ENCODE measurements at places on chromosomes 12 and 14.
A peak's percentile ranks its signal among the peaks of the same experiment; 100 is the strongest.

DNA sequence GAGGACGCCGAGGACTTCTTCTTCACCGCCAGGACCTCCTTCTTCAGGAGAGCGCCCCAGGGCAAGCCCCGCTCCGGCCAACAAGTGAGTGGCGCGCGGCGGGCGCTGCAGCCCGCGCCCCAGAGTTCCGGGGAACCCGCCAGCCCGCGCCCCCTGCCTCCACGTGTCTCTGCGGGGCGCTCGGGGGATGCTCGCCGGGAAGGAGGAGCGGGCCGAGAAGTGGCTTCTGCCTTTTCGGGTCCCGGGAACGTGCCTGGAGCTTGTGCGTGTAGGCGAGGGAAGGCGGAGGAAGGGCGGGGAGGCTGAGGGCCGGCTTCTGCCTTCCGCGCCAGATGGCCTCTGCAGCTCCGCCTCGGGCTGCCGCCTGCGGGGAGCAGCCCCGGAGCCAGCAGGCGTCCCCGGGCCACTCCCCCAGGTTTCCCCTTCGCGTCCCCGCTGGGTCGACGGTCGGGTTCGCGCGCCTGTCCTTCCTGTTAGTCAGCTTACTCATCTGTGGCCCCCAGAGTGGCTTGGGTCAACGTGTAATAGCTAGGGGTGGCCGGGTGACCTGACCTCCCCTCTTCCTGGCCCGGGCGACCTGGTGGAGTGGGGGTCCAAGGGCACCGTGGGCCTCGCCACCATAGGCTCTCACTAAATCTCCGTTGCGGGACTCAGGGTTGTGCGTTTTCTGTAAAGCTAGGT is 505 bp downstream of the RASSF3 start:
- DNase-seq, result peak; percentile 71

GRCh38 chr14:54182419-54183045 is 214.3 kb upstream of the CDKN3 start:
- DNase-seq, result peak; percentile 66

- DNase-seq, result no peak
Observed at GRCh38 chr12:13386323-13387039, 190.0 kb downstream of the EMP1 start.

GRCh38 chr12:88309546-88309945 is 167.4 kb downstream of the TMTC3 start:
- DNase-seq, result no peak

- DNase-seq, result no peak
Observed at GRCh38 chr12:18101043-18101442, 11.1 kb upstream of the RERGL start.

DNA sequence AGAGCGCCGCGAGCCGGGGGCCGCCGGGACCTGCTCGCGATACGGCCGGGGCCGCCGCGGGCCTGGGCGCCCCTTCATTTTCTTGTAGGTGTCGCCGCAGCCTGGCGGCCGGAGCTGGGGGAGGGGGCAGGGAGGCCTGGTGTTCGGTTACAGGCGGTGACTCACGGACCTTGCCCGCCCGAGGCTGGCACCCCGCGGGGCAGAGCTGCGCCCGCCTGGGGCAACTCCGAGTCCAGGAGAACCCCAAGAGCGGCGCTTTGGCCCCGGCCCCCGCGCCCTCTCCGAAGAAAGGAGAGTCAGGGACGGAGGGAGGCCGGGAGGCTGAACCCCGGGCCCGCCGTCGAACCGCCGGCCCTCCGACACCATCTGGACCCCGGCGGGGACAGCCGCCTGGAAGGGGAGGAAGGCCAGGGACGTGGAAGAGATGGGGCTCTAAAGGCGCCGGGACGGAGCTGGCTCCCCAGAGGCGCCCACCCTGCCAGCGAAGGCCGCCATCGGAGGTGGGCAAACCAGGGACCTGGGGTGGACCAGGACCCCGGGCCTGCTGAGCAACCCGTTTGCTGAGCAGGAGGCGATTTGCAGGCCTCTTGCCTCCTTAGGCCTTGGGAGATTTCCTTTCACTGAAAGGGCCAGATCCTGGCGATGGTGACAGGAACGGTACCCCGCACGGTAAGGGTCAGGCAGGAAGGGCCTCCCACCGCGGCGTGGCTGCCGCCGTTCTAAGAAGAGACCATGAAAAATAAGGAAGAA is 843 bp upstream of the NUAK1 start:
- peak; percentile 93 for DNase-seq

DNA sequence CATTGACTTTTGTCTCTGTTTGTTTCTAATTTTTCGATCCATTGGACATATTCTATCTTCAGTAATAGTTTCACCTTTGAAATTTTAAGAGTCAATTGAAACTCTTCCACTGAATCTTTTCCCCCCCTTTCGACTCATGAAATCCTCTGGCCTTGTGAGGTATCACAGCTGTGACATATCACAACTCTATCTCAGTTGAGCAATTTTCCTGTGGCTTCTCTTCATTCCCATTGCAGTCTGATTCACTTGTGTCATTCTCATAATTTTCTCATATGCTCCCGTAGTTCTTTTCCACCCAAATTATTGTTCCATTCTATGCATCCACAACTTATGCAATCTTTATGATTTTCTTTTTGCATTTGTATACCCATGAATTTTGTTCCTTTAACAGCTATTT is 261.6 kb downstream of the DACT1 start:
- peak; percentile 43 for DNase-seq

GRCh38 chr14:95544588-95544987 is 9.7 kb downstream of the GLRX5 start:
- no peak for DNase-seq

DNA sequence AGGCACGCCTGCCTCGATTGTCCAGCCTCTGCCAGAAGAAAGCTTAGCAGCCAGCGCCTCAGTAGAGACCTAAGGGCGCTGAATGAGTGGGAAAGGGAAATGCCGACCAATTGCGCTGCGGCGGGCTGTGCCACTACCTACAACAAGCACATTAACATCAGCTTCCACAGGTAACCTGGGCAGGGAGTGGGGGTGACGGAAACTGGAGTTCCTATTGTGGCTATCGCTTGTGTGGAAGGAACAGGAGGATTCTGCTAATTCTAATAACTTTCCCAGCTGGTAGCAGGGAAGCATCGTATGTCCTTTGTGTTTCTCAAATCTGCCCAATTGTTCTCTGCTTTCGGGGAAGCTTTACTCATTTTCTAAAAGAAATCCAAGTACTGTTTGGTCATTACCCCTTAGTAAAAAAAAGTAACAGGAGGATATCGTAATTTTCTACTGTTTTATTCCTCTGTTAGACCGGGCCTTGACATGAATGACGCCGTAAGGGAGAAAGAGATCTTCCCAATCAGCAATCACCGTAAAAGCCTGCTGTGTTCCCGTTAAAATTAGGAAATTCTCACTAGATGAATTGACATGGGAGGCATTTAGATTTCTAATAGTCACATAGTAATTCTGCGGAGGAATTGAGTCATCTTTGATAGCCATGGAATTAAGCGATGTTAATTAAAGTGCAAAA is 449 bp downstream of the THAP2 start:
- DNase-seq, result peak; percentile 34

DNA sequence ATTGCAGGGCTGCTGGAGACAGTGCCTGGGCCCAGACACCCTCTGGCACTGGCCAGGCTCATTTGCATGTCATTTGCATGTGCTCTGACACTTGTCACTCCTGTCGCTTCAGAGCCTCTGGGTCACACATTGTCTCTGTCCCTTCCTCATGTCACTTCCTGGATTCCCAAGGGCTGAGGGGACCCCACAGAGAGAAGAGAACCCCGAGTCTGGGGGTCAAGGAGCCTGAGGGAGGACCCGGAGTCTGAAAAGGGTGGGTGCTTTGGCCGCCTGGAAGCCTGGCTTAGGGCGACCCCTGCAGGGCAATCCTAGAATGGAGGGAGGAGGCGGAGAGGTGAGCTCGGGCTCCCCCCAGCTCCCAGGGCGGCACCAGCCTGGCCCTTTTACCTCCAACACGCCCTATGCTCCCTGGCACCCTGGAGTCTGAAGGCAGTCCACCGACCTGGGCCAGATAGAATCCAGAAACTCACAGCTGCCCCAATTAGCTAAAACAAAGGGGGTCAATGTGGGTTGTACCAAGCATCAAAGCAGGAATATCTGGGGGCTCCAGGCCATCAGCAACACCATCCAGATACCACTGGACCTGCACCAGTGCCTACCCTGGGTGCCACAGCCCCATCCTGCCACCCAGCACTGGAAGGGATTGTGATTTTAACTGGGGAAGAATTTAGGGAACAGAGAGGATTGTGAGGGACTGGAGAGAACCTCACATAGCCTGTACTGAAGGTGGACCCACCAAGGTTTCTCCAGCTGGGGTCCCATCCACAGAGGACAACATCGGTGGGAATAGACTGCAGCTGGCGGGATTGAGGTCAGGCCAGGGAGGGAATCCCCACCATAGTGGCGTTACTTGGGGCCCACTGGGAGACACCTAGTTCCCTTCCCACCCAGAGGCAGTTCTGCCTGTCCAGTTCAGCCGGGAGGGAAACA is 21.8 kb upstream of the KRT78 start:
- peak; percentile 80 for DNase-seq

DNA sequence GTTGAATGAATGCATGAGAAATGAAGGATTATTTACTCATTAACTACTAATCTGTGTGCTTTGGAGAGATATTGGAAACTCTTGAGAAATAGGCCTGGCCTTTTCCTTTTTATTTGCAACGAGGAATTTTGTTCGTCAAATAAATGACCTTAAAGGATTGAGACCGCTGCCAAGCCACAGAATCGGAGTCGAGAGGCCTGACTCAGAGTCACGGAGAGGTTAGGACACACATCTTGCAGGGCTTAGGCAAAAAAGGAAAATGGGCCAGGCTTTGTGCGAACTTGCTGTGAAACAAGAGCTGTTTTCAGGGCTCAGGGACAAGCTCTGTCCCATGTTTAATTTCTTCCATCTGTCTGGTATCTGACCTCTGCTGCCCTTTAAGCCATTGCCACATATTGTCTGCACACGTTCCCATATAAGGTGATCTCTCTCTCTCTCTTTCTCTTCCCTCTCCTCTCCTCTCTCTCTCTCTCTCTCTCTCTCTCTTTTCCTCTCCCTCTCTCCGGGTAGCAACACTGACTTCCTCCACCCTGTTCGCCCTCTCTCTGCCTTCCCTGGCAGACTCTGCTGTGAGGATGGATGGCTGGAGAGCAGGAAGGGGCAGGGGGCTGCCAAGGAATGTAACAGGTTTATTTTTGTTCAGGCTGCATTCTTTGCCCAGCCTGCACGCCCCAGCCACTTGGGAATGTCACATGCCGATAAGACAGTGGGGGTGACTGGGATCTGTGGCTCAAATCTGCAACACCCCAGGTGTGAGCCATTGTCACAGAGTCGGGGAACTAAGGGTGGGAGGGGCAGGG is 14.9 kb upstream of the IFT81 start:
- peak; percentile 93 for DNase-seq

DNA sequence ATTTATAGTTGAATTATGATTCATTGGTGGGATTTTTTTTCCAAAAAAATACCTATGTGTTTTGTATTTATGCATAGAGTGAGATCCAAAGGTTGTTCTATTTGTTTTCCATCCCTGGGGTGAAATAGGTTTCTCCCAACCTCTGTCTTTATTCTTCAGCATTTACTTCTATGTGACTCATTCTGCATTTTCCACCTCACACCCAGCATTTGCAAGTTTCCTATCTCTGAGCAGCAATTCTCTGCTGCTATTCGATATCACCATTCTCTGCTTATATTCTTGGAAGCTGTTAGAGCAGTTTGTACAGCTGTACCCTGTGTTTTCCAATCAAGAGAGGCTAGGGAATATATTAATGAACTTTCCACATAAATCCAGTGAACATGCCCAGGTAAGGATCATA is 538.9 kb downstream of the SNAPC1 start:
- DNase-seq, result no peak

DNA sequence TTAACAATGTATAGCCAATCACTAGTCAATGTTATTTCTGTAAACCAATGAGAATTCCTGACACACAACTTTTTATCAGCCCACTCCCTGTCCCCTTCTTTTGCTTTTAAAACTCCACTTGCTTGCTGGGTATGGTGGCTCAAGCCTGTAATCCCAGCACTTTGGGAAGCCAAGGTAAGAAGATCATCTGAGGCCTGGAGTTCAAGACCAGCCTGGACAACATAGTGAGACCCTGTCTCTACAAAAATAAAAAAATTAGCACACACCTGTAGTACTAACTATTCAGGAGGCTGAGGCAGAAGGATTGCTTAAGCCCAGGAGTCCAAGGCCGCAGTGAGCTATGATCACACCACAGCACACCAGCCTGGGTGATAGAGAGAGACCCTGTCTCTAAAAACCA is 87.8 kb downstream of the PAPLN start:
- DNase-seq, result no peak

GRCh38 chr12:103105971-103106597 is 148.6 kb downstream of the ASCL1 start:
- DNase-seq, result no peak

DNA sequence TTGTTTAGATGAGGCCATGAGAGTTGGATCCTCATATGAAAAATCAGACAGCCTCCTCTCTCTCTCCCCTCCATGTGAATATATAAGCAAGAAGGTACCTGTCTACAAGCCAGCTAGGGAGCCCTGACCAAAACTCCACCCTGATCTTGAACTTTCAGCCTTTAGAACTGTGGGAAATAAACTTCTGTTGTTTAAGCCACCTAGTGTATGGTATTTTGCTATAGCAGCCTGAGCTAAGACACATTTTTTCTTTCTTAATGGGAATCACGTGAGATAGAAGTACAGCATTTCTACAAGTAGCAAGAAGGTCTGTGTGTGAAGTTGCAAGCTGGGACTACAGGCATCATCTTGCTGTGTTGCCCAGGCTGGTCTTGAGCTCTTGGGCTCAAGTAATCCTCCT is 16.3 kb upstream of the ABHD12B start:
- no peak for DNase-seq

GRCh38 chr14:104887623-104888488 is 22.8 kb downstream of the CEP170B start:
- no peak for DNase-seq

- DNase-seq, result no peak
Observed at GRCh38 chr12:1646569-1647284, 17.7 kb downstream of the WNT5B start.

GRCh38 chr14:104893435-104894207 is 28.6 kb downstream of the CEP170B start:
- no peak for DNase-seq

DNA sequence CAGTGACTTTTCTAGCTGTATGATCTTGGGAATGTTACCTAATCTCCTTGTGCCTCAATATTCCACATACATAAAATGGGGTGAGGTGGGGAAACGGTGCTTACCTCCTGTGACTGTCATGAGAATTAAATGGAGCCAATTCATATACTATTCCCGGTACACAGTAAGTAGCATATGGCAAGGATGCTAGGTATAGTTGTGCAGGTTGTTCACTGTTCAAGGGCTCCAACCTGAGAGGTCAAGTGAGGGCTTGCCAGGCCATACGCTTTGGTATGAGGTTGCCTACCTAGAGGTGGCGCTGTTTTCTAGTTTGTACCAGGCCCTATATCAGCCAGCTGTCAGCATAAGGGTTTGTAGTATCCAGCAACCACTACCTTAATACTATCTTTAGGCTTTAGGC is 3.6 kb upstream of the BATF start:
- peak; percentile 13 for DNase-seq

GRCh38 chr12:3469711-3470110 is 21.3 kb upstream of the PRMT8 start:
- DNase-seq, result no peak

GRCh38 chr14:66508846-66509621 is 1.1 kb downstream of the GPHN start:
- DNase-seq, result peak; percentile 35

GRCh38 chr14:105300542-105301102 is at the start of gene BRF1:
TSS of gene BRF1 (minus strand) at chr14:105301001. CDS start at chr14:105300629, 372 bp downstream.
- DNase-seq, result peak; percentile 85

Data from ACHN (cell line).